Neural crest cell (in vitro differentiated cells): ENCODE measurements at places on chromosomes 5 and 9. TPM values are rescaled to one million over a fixed set of nuclear protein-coding genes. Genes with fewer than 3 reads are reported as not detected.

DNA sequence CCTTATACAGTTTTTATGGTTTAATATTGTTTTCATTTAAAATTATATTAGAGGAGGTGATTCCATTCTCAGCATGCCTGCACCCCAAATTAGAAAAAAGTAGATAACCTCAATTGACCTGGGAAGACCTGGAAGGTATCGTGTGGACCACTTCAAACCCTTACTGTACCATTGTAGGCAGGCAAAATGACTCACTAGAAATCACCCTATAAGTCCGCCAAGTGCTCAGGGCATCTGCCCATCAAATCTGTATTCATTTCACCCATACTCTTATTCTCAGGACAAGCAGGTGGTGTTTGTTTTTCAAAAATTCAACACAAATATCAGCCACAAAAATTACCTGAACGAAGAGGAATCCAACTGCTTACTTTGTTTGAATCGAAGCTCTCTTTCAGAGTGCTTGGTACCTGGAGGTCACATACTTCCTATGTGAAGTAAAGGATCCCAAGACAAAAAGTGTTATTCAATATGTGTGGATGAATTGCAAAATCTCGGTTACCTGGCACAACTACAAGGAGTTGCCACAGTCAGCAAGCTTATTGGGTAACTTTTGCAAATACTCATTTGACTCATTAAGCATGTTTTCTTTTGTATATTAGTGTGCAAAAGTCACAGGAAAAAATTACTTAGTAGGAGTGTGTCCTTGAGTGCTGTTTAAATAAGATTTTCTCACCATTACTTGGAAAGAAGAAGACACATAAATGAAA lies 216.2 kb downstream of the ENC1 start:
- H3K27ac ChIP-seq: no peak overlapping the region
- H3K4me3 ChIP-seq: no peak overlapping the region
- peaks cover 8% of the 10 kb centered on the region for H3K4me1 ChIP-seq
- DNase-seq: no peak

DNA sequence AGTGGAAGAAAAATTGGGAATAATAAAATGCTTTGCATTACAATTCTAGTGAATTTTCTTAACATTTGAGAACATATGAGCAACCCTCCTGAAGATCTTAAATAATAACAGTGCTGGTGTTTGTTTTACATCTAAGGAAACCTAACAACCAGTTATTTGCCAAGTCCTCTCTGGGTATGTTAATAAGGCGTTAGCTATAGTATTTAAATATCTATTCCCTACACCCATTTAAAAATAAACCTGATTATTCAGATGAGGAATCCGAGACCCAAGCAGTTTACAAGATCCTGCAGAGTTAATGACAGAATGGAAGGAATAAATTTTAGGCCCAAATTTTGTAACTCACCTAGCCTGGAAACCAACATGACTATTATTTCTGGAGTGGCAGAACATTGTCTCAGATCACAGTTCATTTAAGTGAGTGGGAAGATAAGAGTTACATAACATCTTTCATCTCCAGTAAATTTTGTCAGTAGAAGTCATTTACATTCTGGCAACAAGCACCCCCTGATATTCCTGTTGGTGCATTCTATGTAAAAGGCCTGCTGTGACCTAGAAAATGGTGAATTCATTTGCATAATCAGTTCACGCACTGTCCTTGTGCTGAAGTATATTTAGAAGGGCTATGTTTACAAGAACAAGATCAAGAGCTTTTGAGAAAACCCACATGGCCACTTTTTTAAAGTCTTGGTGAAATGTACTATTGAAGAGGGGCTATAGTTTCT lies 148.2 kb downstream of the COX7C start:
- no peak overlapping the region for H3K27ac ChIP-seq
- peaks cover 4% of the 10 kb centered on the region for H3K36me3 ChIP-seq
- H3K4me1 ChIP-seq: peaks cover 5% of the 10 kb centered on the region
- H3K4me3 ChIP-seq: no peak overlapping the region

The PCDHGB7 gene
- 6.5 and 7.0 TPM in 2 replicates for total RNA-seq

- DNase-seq: no peak
- H3K4me3 ChIP-seq: no peak overlapping the region
- H3K4me1 ChIP-seq: peaks cover 62% of the 10 kb centered on the region
- peaks cover 9% of the 10 kb centered on the region for H3K27me3 ChIP-seq
Observed at GRCh38 chr5:78504704-78505677, 143.6 kb downstream of the LHFPL2 start.

DNA sequence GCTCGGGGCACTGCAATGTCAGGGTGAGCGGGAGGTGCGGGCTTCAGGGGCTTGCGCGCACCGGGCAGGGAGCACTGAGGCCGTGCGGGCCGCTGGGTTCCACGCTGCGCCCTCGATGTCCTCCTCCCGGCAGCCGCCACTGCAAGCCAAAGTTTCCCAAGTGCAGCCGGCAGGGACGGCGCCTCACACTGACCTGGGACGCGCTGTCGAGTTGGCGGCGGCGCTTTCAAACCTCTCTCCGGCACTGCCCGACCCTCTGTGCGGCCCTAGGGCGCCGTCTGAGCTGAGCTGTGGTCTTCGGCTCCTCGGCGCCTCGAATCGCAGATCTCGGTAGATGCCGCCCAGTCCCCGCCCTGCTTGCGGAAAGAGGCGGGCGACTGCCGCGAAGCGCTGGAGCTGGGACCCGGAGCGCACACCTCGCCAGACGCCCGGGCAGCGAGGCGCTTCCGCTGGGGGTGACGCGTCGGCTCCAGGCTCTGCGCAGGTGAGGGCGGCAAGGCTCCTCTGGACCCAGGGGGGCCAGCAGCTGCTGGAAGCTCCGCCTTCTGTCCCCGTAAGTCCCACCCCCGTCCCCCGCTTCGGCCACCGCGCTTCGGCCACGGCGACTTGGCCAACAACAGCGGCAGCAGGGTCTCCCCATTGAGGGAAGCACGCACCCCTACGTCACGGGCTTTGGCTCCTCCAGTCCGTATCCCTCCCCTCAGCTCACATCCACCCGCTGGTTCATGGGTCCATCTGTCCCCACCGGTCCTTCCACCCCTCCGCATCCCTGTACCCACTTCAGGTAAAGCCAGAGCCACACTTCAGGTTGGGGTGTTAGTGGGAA lies at the start of gene ANKRD34B:
ANKRD34B (minus strand) TSS at position 320 of the 826 bp plus-strand sequence. CDS start 10,261 bp downstream, outside the sequence.
- H3K4me1 ChIP-seq: no peaks in the 10 kb centered on the region
- no peak within 1 kb of the TSS for H3K27ac ChIP-seq
- peak; percentile 17 for DNase-seq
- H3K4me3 ChIP-seq: peak within 1 kb of the TSS; percentile 84
- no peaks in the 10 kb centered on the region for H3K36me3 ChIP-seq
- H3K27me3 ChIP-seq: peaks cover 85% of the 10 kb centered on the region

The SLC34A1 gene
- 0.16 TPM in 1 of 2 replicates, not detected in the other for total RNA-seq

The DNM1 gene
- 84.0 and 87.2 TPM in 2 replicates for total RNA-seq
